ENCODE measurements at places on chromosomes 4 and X.

DNA sequence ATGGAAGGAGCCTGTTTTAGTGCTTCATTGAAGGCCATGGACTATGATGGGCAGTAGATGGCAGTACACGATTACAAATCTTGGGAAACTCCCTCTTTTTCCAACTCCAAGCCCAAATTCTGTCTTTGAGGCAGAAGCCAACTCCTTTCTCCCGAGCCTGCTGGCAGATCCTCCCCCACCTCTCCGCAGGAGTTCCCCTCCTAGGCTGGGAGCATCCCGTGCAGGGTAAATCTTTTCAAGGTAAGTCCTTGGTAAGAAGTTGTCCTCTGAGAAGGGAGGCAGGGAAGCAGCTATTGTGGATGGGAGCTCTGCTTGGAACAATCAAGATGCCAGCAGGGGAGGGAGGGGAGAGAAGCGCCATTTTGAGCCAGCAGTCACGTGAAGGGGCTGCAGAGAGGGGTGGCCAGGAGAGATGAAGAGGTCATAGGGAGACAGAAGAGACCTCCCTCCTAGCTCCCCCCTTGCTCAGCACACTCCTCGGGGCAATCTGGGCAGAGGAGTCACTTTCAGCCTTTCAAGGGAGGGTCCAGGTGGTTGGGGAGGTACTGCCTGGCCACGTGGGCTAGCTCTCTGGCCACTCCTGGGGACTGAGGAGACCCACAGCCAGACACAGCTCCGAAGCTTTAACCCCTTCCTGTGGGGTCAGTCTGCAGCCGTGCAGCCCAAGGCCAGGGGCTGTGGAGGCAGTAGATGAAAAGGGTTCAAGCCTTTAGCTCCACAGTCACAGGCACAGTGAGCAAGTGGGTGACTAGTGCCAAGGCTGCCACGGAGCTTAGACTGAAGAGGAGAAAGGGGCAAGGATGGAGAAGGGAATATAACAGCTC lies 9.6 kb downstream of the CC2D2A start:
- no peak for DNase-seq

DNA sequence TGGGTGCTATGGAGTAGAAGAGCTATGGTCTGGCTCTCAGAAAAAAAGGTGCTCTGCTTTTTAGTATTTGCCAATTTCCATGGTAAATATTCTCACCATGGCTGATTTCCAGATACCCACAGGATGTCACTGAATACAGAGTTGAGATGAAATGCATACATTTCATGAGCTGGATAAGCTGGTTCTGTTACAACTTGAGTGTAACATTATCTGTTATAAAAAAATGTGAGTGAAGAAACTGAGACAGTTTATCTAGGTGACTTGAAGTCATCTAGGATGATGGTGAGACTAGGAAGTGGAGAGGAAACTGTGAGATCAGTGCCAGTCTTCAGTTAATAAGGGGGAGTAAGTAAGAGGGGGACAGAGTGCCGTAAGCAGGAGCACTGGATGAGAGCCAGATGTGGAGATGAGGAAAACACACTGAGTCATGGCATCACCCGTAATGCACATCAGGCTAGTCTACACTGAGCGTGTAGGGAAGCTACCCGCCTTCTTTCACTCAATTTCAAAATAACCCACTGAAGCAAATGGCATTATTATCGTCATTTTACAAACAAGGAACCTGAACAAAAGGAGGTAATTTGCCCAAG lies 5.0 kb downstream of the HPSE start:
- DNase-seq, result no peak

DNA sequence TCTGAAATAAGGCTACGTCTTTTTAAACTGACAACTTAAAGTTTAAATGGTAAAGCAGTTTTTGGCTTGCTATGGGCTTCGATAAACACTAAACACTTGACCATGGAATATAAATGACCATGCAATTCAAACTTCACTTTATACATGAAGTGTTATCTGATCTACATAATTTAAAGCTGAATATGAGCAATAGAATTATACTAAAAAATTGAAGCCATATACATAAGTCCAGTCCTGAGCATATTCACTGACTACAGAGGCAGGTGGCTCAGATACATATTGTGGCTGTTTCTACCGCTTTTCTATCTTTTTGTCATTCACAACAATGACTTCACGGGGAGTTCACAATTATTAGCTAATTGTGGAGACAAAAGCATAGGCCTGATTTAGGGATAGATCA lies 149.6 kb upstream of the DDIT4L start:
- no peak for DNase-seq

DNA sequence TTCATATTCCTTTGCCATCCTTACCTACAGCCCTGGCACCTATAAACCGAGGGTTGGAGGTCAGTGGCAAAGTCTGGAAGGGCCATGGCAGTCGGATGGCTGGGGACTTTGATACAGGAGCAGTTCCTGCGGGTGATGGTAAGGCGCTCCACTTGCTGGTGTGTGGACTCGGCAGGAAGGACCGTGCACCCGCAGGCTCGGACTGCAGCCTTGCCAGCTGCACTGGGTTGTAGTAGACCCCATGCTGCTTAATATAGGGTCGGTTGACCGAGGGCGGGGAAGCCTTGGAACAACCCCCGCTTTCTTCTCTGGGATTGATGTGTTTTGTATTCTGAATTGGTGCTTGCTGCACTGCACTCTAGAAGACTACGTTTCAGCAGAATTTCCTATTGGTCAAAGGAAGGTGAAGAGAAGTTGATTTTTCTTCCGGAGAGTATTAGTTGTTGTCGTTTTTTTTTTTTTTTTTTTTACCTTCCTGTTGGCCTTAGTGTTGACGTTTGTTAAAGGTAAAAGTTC lies 638 bp downstream of the BLTP1 start:
- no peak for DNase-seq

DNA sequence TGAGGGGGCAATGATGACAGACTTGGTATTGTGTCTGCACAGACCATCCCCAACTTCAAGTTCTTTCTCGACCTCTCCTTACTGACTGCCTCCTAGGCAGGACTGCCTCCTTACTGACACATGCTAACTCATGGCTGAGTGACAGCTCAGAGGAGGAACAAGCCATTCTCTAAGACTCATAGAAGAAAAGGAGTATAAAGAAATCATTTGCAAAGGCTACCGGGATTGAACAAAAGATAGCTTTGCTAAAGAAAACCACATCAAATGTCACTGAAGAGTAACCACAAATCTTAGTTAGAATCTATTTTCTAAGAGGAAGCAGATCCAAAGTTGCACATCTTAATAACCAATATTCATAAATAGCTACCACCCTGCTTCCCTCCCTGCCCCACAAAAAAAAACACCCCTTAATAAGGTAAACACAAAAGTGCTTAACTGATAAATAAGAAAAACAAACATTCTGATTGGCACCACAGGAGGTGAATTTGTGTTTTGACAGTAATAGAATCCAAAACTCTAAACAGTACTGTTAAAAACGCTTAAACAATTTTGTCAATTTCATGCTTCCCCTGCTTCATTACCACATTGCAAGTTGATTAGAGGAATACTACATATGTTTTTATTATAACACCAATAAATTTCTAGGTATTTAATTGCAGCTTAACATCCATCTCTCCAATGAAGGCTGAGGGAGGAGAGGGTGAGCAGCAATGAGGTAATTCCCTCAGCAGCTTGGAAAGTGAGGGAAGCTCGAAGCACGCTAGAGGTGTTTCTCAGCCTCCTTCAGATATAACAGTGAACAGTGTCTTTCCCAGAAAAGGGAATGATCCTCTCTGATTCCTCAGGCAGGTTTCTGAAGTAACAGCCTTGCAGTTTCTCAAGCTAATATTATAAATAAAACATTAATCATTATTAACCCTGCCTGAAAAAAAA lies 160.0 kb downstream of the HNRNPD start:
- no peak for DNase-seq

GRCh38 chr4:99648321-99648720 lies 9.3 kb downstream of the C4orf54 start:
- DNase-seq, result no peak

DNA sequence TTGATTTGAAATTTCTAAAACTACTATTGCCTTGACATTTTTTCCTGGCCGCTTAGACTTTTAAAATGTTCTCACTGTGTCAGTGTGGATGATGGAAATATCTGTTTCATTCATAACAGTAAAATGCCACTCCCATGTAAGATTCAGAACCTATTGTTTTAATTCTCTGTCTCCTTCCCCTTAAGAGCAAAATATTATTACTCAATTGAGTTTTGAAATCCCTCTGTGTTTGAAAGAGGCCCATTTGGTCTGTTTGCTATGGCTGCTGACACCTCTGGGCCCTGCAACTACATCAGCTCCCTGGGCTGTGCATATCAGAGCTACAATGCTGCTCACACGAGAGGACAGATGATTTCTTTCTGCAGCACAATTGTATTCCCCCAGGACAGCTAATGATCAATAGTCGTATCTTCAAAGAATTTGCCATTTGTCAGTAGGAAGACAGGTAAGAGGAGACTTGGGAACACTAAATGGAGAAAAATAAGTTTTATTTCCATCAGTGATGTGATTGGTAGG lies 388.0 kb upstream of the GALNT7 start:
- DNase-seq, result no peak

DNA sequence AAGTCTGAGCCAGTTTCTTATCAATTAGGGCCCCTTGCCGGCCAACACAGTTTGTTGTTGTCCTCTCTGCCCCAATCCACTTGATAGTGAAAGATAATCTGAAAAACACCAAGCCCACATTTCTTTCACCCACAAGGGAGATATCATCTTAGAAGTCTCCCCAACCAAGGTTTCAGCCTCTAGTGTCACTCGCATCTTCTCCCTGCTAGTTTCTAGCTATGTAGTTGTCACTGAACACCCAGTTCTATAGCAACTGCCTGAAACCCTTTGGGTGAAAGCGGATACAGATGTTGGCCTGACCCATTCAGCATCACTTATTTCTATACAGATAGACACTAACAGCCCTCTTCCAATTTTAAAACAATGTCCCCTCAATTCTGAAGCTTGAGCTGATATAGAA lies 116.3 kb downstream of the BMP15 start:
- no peak for DNase-seq

DNA sequence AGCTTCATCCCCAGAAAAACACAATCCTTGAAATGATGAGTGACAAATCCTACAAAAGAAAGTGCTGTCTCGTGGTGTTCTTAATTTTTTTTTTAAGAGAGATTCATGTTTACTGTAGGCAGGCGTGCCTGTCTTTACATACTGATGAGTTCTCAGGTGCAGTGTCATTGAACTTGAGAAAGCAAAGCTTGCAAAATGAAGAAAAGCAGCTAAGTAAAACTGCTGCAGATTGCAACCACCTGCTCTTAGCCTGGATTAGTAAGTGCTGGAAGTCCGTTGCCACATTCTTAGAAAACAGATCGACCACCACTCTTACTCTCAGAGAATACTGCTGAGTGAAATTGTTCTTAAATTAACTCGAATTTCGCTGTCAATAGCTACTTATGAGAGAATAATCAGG lies 854.6 kb downstream of the TRIML1 start:
- DNase-seq, result no peak

- DNase-seq, result no peak
Observed at GRCh38 chr4:13537011-13537831, 7.1 kb downstream of the NKX3-2 start.

DNA sequence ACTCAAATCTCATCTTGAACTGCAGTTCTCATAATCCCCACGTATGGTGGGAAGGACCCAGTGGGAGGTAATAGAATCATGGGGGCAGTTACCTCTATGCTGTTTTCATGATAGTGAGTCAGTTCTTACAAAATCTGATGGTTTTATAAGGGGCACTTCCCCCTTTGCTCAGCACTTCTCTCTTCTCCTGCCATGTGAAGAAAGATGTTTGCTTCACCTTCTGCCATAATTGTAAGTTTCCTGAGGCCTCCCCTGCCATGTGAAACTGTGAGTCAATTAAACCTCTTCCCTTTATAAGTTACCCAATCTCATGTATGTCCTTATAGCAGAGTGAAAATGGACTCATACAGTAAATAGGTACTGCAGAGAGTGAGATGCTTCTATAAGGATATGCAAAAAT lies 1050.6 kb upstream of the GRIA3 start:
- no peak for DNase-seq

DNA sequence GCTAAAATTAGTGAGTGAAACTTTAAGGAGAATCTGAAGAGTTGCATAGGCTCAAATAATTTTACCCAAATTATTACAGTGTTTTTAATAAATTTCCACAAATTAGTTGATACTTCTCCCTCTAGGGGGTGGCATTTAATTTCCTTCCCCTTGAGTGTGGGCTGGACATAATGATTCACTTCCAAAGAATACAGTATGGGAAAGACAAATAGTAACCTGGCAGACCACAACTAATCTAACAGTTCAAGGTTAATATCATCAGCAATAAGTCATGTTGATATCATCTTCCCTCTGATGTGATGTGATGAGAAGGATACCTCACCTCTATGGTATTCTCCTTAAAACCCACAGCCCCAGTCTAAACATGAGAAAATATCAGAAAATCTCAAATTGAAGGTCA lies 15.5 kb downstream of the PFKFB1 start:
- no peak for DNase-seq

GRCh38 chr4:152646221-152646620 lies 33.6 kb downstream of the TMEM154 start:
- DNase-seq, result no peak

GRCh38 chr4:175440786-175441185 lies 371.3 kb downstream of the GPM6A start:
- no peak for DNase-seq

- DNase-seq, result no peak
Observed at GRCh38 chr4:181162676-181163075, 1080.5 kb upstream of the TENM3 start.

- no peak for DNase-seq
Observed at GRCh38 chr4:151624626-151625565, 135.9 kb downstream of the GATB start.

- no peak for DNase-seq
Observed at GRCh38 chr4:72893354-72894066, 176.0 kb downstream of the COX18 start.

DNA sequence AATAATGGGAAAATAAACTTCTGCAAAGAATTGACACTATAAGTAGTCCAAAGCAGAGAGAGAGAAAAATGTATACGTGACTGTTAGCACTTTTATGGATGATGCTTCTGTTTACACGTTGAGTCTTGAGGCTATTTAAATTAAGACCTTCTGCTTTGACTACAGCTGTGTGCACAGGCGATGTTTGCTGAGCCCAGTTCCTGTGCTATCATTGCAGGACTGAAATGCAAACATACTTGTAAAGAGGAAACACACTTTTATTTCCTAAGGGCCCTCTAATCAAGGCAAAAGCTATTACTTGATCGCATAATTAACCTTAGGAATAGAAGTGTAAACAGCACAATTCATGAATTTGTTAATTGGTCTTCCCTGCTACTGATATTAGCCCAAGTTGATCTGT lies 226.9 kb downstream of the FBXW7 start:
- no peak for DNase-seq

GRCh38 chr4:156193106-156193505 lies 239.4 kb upstream of the CTSO start:
- no peak for DNase-seq

Measured in stimulated activated CD4-positive, alpha-beta T cell treated with anti-CD3 and anti-CD28 coated beads, Interleukin-1b, Interleukin-23, amount 100 ng/mL, for 48 hours (primary cell).